Dermis blood vessel endothelial cell (primary cell): ENCODE measurements at places on chromosomes 6 and 20.
A peak's percentile ranks its signal among the peaks of the same experiment; 100 is the strongest.

DNA sequence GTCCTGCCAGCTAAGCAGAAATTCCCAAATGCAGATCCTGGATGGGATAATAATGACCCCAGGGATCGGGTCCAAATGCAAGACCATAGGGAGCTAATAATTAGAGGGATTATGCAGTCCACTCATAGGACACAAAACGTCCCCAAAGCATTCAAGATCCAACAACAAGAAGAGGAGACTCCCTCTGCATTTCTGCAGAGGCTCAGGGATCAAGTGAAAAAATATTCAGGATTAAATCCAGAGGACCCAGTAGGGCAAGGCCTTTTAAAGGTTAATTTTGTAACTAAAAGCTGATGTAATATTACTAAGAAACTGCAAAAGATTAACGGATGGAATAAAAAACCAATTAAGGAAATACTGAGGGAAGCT is 22.2 kb downstream of the HLA-A start:
- no peak for DNase-seq

DNA sequence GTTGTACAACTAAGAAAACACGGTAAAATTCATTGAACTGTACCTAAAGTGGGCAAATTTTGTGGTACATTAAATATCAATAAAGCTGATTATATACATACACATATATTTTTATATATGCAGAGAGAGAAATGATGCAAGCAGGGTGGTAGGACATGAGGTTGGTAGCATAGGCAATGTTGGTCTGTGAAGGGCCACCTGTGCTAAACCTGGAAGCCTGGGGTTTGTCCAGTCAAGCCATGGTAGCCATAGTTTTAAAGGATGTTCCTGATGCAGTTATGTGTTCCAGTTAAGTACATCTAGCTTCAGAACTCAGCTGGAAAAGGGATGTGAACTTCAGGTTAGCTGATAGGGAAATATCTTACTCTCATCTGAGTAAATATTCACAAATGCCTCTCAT is 60.1 kb downstream of the TRIM38 start:
- DNase-seq: no peak

GRCh38 chr6:90896075-90896547 is 309.2 kb upstream of the MAP3K7 start:
- DNase-seq: no peak

DNA sequence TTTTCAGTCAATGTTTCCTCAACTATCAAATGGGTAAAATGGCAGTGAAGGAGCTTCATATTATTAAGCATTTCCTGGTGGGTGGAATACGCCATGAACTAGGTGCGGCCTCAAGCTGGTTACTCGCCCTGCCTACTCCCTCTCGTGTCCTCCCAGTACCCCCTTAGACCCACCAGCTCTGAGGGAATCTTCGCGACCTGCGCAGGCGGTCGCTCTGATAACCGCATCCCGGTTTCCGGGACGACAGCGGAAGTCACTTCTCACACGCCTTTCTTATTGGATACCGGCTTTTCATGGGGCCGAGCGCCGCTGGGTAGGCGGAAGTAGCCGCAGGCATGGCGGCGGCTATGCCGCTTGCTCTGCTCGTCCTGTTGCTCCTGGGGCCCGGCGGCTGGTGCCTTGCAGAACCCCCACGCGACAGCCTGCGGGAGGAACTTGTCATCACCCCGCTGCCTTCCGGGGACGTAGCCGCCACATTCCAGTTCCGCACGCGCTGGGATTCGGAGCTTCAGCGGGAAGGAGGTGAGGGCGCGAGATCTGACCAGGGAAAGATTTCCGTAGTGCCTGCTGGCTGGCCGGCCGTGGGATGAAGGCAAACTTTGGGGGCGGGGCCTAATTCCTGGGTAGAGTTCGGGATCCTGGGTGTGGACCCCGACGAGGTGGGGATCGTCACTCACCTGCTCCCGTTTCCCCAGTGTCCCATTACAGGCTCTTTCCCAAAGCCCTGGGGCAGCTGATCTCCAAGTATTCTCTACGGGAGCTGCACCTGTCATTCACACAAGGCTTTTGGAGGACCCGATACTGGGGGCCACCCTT is at the start of gene PIGT:
Gene PIGT (plus strand): TSS at position 320 of the 816 bp plus-strand sequence. CDS start 16 bp downstream, at position 336.
- peak; percentile 88 for DNase-seq

DNA sequence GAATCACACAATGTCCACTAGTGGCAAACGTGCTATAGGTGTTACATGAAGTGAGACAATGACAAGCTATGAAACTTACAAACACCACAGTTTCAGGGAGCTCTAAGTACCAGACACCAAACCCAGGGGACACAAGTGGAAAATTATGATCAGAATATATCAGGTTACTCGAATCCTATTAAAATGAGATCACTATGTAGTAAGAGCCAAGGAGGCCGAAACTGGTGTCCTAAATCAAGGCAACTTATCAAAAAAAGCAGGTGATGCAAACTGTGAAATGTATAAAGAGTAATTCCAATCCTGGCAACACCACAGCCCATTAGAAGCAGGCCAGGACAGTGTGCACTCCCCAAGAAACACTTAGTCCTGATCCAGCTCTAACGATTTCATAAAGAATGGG is 100.3 kb downstream of the ARHGAP18 start:
- no peak for DNase-seq

GRCh38 chr6:151589667-151590066 is 95.8 kb downstream of the CCDC170 start:
- DNase-seq: no peak

DNA sequence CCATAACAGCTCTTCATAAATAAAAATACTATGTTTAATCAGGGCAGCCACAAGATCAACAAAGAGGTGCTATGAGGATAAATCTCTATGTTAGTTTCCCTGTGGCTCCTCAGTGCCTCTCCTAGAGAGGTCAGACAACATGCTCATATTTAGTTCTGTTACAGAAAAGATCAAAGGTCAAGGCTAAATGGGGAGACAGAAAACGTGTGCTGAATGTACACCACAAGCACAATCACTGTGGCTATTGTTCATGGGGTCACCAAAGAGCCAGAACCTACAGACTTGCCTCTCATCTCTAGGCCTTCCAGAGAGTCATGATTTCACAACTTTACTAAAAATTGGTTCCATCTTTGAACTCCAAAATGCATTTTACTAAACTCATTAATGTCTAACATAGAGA is 409.8 kb downstream of the HACE1 start:
- DNase-seq: no peak

DNA sequence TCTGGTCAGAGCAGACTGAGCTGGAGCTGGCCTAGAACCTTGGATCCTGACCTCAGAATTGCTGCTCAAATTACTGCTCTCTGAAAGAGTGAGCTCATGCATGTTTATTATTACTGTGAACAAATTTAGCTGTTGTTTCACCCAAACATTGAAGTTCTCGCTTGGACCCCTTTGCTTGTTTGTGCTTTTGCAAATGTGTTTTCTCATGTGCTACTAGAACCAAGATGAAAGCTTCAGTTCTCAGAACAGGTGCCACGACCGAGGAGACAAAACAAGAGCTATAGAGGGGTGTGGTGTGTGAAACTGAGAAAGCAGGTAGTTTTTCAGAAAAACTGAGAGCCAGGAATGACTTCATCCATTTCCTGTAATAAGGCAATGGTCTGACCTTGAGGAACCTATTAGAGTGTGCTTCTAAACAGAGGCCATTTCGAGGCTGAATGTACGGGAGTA is 50.0 kb upstream of the ESR1 start:
- DNase-seq: peak; percentile 17

- no peak for DNase-seq
Observed at GRCh38 chr6:39801456-39802251, 9.5 kb downstream of the DAAM2 start.

DNA sequence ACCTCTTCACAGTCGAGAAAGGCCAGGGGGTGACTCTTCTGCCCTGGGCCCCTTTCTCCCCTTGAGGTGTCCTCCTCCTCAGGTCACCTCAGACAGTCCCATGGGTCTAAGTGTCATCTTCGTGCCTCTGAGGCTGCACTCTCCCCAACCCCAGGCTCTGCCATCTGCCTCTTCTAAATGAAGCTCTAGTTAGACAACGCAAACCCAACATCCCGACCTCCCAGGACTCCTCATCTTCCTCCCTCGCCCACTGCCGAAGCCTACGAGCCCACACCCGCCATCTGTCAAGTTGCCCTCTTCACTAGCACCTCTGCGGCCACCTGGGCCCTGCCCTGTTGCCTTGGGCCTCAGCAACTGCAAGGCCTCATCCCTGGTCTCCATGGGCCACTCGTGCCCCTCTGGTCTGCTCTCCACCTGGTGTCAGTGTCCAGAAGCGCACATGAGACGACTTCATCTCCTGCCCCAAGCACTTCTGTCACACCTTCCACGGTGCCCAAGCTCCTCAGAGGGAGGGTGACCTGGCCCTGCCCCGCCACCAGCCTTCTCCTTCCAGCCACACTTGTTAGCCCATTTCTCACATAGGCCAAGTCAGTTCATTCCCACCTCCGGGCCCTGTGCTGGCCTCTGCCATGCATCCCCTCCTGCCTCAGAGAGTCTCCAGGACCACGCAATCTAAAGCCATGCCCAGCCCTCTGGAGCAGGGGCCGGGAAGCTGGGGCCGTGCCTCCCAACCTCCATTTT is 53.8 kb downstream of the RRBP1 start:
- no peak for DNase-seq

DNA sequence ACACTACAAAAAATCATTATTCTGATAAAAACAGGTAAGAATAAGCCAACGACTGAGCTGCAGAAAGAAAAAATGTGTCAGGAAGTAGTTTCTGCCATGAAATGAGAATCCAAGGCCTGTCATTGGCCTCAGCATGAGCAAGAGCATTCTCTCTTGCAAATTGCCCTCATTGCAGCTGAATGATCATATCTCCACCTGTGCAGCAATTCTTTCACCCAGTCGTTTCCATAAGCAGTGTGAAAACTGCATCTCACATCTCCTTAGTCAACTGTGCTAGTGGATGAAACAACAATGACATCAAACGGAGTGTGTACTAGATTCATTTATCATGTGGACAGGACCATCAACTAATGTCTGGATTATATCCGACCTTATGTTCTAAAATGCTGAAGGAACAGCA is 88.2 kb upstream of the STXBP5 start:
- DNase-seq: no peak

- no peak for DNase-seq
Observed at GRCh38 chr6:104227508-104227907, 632.2 kb downstream of the HACE1 start.

DNA sequence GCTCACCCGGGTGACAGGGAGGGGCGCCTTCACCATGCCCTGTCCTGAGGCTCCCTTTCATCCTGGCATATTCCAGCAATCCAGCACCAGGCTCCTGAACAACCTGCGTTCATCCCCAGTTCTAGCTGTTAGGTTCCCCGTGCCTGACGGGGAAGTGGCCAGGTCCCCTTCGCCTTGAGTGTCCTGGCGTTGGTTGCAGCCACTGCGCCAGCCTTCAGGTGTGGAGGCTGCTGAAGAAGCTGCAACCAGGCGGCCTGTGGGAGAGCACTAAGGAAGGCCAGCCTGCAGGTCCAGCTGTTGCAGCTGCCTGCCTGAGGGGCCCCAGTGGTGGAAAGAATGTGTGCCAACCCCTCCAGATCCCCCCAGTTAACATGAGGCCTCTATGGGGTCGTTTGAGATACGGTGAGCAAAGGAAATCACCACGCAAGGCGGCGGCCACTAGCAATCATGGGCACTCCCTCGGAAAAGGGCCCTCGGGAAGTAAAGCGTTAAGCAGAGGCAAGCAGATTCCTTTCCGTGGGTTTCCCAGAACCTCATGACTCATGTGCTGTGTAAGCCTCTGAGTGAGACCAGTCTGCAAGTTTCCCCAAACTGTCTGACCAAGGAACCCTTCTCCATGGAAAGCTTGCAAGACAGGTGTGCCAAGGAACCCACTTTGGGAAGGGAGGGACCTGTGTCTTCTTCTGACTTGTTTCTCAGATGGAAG is 320.8 kb downstream of the TAF4 start:
- DNase-seq: peak; percentile 4

- no peak for DNase-seq
Observed at GRCh38 chr6:35092362-35093117, 48.6 kb downstream of the TCP11 start.

GRCh38 chr6:49038294-49038822 is 424.7 kb downstream of the MMUT start:
- DNase-seq: no peak

GRCh38 chr6:135575629-135576028 is 78.1 kb upstream of the AHI1 start:
- no peak for DNase-seq

- DNase-seq: no peak
Observed at GRCh38 chr20:32487381-32487780, 97.8 kb downstream of the NOL4L start.

GRCh38 chr6:138387577-138388368 is 10.1 kb downstream of the SMIM28 start:
- no peak for DNase-seq

DNA sequence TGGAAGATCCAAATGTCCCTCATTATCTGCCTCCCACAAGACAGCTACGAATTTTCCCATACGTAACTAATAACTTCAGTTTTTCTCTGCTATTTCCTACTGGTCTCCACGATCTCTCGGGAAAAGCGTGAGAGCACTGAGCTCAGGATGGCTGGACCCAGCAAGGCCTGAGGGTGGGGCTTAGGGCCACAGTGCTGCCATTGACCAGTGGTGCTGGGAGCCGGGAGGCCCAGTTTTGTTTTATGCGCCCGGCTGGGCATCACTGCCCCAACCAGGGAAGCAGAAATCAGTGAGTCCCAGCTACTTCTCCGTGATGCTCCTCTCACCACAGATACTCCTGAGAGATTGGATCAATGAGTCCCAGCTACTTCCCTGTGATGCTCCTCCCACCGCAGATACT is 238.4 kb downstream of the LY86 start:
- DNase-seq: no peak

- peak; percentile 64 for DNase-seq
Observed at GRCh38 chr20:49938173-49939163, 2.3 kb downstream of the RNF114 start.

DNA sequence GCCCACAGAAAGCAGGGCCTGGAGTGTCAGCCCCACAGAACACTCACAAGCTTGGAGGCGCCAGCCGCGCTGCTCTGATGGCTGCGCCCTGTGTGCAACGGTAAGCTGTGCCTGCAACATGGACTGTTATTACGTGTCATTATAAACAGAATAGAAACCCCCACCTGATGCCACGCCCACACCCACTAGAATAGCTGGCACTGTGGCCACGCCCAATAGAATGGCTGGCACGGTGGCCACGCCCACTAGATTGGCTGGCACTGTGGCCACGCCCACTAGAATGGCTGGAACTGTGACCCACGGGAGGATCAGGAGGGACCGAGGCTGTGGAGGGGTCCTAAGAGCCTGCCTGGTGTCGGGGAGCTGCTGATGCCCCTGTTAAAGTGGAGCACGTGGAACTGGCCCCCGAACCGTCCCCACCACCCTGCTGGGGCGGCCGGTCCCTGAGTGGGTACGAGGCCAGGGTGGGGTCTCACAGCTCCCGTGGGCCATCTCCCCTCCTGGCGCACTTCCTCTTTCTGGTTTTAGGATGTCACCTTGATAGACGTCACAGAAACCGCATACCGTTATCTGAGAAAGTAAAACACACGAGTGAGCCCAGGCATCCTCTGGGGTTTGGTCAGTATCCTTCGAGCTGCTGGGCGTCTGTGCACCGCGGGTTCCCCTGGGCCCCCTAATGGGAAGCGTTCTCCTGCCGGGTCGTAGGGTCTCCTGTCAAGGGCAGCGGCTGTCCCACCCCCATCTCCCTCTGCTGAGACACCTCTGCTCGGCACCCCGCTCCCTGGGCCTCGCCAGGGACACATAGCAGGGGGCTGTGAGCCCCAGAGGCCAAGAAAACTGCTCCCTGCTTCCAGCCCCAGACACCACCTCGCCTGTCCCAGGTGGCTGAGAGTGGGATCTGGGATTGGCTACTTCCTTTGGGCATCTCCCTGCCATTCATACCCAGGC is 25.4 kb downstream of the SLC17A9 start:
- no peak for DNase-seq

- no peak for DNase-seq
Observed at GRCh38 chr20:48489046-48489463, 338.7 kb downstream of the PREX1 start.

GRCh38 chr6:90432937-90433336 is 136.3 kb upstream of the BACH2 start:
- DNase-seq: no peak
